ENCODE measurements at places on chromosomes 1 and 21.
A peak's percentile ranks its signal among the peaks of the same experiment; 100 is the strongest.

DNA sequence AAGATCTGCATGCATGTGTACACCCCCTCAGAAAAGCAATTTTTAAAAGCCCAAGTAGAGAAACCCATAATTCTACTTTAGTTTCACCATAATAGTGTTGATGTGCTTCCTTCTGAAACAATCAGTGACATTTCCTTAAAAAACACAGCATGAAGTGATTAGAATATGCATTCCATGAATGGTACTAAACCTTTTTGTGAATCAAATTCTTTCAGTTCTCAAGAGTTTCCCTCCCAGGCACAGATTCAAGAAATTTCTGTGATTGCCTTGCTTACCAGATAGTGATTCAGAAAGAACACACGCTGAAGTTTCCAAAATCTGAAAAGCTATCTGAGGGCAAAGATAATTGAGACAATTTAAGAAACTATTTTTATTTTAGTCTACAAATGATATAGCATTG, 136.4 kb upstream of the ADGRL2 start:
- DNase-seq = no peak
- no peaks in the 10 kb centered on the region for H3K36me3 ChIP-seq
- H3K4me3 ChIP-seq = no peak overlapping the region
- no peak overlapping the region for H3K27ac ChIP-seq

GRCh38 chr1:112704391-112704933, 2.5 kb downstream of the RHOC start:
- no peaks in the 10 kb centered on the region for H3K36me3 ChIP-seq
- H3K4me1 ChIP-seq = peaks cover 74% of the 10 kb centered on the region
- H3K4me3 ChIP-seq = peak overlapping the region; percentile 79
- no peak for DNase-seq

GRCh38 chr1:200659269-200659668, 10.4 kb downstream of the DDX59 start:
- H3K27me3 ChIP-seq = no peaks in the 10 kb centered on the region
- DNase-seq = no peak
- no peak overlapping the region for H3K27ac ChIP-seq
- H3K4me3 ChIP-seq = no peak overlapping the region

GRCh38 chr1:199404191-199404590, 623.3 kb upstream of the NR5A2 start:
- no peak for DNase-seq
- H3K36me3 ChIP-seq = no peaks in the 10 kb centered on the region
- no peak overlapping the region for H3K27ac ChIP-seq
- H3K4me1 ChIP-seq = peaks cover 2% of the 10 kb centered on the region

GRCh38 chr1:166974647-166975345, 544 bp downstream of the ILDR2 start:
- DNase-seq = no peak
- H3K4me3 ChIP-seq = peak overlapping the region; percentile 83
- H3K27me3 ChIP-seq = peaks cover 28% of the 10 kb centered on the region
- no peaks in the 10 kb centered on the region for H3K36me3 ChIP-seq
- H3K27ac ChIP-seq = peak overlapping the region; percentile 81

DNA sequence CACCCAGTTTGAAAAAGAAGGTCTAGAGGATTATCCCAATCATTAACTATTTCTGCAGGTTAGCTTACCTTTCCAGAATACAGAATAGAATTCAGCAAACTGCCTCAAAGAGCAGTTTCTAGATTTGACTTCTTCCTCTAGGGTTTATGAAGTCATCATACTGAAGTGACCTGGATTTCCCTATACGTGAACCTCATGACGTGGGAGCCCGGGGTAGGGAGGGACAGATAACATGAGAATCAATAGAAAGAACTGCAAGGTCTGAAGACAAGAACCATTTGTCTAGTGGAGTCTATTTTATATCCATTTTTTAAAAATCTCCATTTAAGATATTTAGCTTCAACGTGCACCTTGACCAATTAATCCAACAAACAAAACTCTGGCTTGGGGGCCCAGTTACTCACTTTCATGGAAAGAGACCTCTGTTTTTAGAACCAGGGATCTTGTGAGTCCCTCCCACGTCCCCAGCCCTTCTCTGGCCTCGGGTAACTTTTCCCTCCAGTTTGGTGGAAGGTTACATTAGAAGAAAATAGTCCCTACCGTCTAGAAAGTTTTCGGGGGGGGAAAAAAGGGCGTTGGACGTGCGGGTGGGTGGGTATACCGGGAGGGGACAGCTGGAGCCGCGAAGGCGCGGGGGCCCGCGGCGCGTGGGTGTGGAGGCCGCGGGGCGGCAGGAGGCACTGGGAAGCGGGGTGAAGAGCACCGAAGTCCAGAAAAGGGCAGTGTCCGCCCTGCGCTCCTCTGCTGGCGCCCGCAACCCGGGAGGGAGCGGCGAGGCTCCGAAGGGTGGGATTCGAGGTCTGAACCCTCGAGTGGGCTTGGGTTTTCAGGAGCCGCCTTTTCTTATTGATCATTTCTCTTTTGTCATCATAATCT, 13.8 kb upstream of the POGZ start:
- H3K4me3 ChIP-seq = peak overlapping the region; percentile 83
- peaks cover 12% of the 10 kb centered on the region for H3K4me1 ChIP-seq
- peak overlapping the region; percentile 60 for H3K27ac ChIP-seq
- H3K27me3 ChIP-seq = peaks cover 8% of the 10 kb centered on the region
- peak; percentile 20 for DNase-seq

- no peaks in the 10 kb centered on the region for H3K4me1 ChIP-seq
Measured at GRCh38 chr1:240244968-240245628, 153.4 kb downstream of the FMN2 start.

- no peaks in the 10 kb centered on the region for H3K27me3 ChIP-seq
- H3K4me3 ChIP-seq = peak overlapping the region; percentile 95
- peak overlapping the region; percentile 92 for H3K27ac ChIP-seq
- DNase-seq = no peak
- peaks cover 20% of the 10 kb centered on the region for H3K4me1 ChIP-seq
Measured at GRCh38 chr1:16367968-16368890, 1.2 kb downstream of the SZRD1 start.

- H3K36me3 ChIP-seq = no peaks in the 10 kb centered on the region
- H3K27me3 ChIP-seq = no peaks in the 10 kb centered on the region
- DNase-seq = no peak
- H3K4me1 ChIP-seq = peaks cover 2% of the 10 kb centered on the region
Measured at GRCh38 chr1:48493970-48494769, 22.2 kb upstream of the SPATA6 start.

DNA sequence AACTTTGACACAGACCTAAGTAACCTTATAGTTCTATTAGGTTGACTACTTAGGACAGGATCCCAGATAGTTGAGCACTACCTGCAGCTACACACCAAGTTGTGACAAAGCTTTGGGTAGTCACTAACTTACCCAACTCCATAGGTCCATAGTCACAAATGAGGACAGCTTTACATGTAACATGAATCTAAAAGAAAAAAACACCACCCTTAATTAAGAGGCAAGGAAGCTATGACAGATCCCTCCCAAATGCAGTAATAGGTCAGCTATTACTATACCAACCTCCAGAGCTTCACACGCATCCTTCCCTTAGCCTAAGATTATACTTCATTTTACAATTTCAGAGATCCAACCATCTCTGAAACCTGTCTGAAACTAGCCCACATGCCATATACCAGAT, 12.7 kb upstream of the RAB42 start:
- peaks cover 39% of the 10 kb centered on the region for H3K4me1 ChIP-seq
- H3K27ac ChIP-seq = no peak overlapping the region
- no peaks in the 10 kb centered on the region for H3K27me3 ChIP-seq
- peaks cover 58% of the 10 kb centered on the region for H3K36me3 ChIP-seq
- H3K4me3 ChIP-seq = peak overlapping the region; percentile 96

DNA sequence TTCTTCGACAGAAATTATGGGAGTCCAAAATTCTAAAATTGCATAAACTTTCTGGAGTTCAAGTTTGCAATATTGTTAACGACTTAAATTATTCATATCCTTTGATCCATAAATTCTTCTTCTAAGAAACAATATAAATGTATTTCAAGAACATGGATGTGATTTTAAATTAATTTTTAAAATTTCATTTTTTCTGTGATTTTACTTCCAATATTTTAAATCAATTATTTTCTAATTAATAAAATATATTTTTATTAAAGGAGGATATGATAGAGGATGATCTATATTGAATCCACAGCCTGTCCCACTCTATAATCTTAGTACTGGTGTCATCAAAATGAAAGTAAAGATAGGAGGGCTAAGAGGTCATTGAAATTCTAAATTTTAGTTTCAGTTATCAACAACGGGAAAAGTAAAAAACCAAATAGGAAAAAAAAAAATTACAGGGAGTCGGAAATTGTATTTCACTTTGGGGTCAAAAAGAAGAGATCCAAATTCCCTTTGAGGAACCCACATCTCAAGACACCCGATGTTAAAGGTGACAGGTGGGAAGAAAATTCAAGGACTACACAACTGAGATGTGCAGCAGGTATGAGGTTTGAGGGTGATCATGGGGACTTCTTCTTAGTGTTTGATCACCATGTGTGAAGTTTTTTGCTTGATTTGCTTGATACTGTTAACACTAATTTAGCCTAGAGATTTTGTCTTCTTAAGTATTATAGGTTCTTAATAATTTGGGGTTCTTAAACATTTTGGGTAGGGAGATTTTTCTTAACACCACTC, 154.8 kb upstream of the RGS18 start:
- H3K36me3 ChIP-seq = no peaks in the 10 kb centered on the region
- DNase-seq = no peak
- no peaks in the 10 kb centered on the region for H3K4me1 ChIP-seq
- H3K27ac ChIP-seq = no peak overlapping the region
- H3K27me3 ChIP-seq = no peaks in the 10 kb centered on the region

DNA sequence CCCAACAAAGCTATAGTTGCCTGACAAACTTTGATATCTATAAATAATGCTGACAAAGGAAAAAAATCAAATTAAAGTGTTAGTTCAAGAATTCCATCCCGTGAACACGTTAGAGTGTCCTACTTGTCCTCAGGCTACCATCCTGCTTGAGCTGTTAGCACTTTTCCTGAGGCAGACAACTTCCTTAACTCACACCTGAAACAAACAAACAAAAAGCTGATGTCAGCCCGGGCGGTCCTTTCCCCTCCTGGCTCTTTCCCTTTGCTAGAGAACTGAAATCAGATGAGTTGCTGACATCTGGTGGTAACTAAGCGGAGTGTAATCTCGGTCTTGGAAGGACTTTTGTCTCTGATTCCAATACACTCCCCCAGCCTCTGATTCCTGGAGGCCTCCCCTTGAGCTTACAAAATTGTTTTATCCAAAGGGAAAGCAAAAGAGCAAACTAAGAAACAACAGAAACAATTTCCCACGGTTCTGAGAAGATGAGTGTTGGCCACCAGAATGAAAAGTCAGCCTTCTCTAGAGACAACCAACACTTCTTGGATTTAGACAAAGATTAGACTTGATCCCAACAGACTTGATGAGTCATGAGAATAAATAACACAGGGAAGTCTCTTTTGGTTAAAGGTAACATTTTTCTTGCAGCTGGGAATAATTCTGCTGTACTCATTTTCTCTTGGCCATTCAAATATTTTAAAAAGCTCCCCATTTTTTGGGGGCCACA, 135.4 kb downstream of the PROX1 start:
- H3K36me3 ChIP-seq = no peaks in the 10 kb centered on the region
- peaks cover 20% of the 10 kb centered on the region for H3K27me3 ChIP-seq
- peak; percentile 26 for DNase-seq
- H3K4me3 ChIP-seq = no peak overlapping the region
- H3K27ac ChIP-seq = no peak overlapping the region

DNA sequence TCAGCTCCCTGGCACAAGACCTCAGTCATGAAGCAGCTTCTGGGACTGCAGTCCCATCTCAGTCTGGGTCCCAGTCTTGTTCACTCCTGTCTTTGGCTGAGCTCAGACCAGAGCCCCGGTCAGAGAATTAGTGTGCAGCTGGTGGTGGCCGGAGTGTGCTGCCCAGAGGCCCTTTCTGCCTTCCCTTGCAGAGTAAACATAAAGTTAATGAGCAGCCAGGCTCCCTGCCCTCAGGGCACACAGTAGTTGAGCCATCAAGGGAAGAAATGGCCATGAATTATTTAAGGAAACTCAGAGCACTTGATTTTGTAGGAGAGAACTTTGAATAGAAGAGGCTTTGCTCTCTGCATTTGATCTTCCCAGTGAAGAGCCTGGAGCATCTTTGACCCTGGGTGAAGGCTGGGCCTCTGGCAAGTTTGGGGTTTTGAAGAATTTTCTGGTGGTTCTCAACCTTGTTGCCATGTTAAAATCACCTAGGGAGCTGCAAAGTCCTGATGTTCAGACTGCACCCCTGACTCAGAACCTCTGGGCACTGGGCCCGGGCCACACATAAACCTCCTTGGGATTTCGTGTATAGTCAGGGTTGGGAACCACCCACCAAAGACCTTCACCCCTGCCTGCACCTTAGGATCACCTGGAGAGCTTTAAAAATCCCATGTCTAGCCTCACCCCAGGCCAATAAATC, 26.4 kb upstream of the SELENON start:
- peaks cover 5% of the 10 kb centered on the region for H3K36me3 ChIP-seq
- no peaks in the 10 kb centered on the region for H3K27me3 ChIP-seq
- H3K27ac ChIP-seq = peak overlapping the region; percentile 99
- H3K4me3 ChIP-seq = peak overlapping the region; percentile 84

GRCh38 chr1:108671143-108671542, 10.2 kb upstream of the HENMT1 start:
- H3K4me3 ChIP-seq = no peak overlapping the region
- no peak for DNase-seq
- peaks cover 13% of the 10 kb centered on the region for H3K4me1 ChIP-seq
- no peak overlapping the region for H3K27ac ChIP-seq

- DNase-seq = no peak
- H3K36me3 ChIP-seq = no peaks in the 10 kb centered on the region
- H3K27ac ChIP-seq = no peak overlapping the region
- no peaks in the 10 kb centered on the region for H3K27me3 ChIP-seq
- H3K4me3 ChIP-seq = no peak overlapping the region
Measured at GRCh38 chr1:25848531-25848930, 10.7 kb downstream of the AUNIP start.

DNA sequence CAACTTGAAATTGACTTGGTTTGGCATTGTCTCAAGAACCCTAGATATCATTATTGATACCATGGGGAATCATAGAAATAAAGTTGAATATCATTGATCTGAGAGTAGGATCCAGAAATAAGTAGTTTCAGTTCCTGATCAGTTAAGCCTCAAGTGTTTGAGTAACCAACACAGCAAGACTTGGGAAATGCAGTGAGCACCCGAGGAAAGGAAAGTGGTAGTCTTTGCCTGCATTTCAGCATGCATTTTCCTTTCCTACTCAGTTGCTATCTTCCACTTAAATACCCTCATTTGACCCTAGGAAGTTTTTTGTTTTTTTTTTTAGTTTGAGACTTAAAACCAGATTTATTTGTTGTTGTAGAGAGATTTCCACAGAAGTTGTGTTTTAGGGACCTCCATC, 18.9 kb downstream of the CLEC20A start:
- no peak for DNase-seq
- no peaks in the 10 kb centered on the region for H3K4me1 ChIP-seq
- no peak overlapping the region for H3K27ac ChIP-seq
- no peaks in the 10 kb centered on the region for H3K36me3 ChIP-seq
- H3K4me3 ChIP-seq = no peak overlapping the region
- peaks cover 13% of the 10 kb centered on the region for H3K27me3 ChIP-seq

- no peak for DNase-seq
- H3K4me1 ChIP-seq = peaks cover 22% of the 10 kb centered on the region
- H3K36me3 ChIP-seq = peaks cover 36% of the 10 kb centered on the region
- no peaks in the 10 kb centered on the region for H3K27me3 ChIP-seq
- no peak overlapping the region for H3K27ac ChIP-seq
Measured at GRCh38 chr1:28197682-28198415, 21.4 kb upstream of the PTAFR start.
